ENCODE measurements at places on chromosomes 6 and 20.
A peak's percentile ranks its signal among the peaks of the same experiment; 100 is the strongest.

- no peak for DNase-seq
These were observed 225.5 kb downstream of the EYA4 start for GRCh38 chr6:133466680-133467079.

DNA sequence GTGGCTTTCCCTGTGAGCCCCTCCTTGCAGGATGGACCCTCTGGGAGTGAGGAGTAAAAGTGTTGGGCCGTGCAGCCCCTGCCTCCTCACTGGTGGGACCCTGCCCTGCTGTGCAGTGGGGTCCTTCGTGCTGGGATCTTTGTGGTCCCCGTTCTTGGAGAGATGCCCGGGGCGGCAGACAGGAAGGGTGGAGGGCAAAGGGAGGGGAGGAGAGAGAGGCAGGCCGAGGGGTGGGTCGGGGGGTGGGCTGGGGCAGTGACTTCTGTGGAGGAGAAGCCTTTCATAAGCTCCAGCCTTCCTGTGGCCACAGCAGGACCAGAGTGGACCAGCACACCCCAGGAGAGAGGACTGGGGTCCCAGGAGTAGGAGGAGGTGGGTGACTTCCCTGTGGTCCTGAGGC is at the start of gene COL20A1:
Gene COL20A1 (plus strand): TSS at position 283 of the 400 bp plus-strand sequence. CDS start 1,922 bp downstream, outside the sequence.
- DNase-seq: no peak

GRCh38 chr6:4370066-4370465 is 234.7 kb upstream of the ECI2 start:
- DNase-seq: peak; percentile 28

GRCh38 chr6:14559746-14560536 is 442.4 kb downstream of the CD83 start:
- no peak for DNase-seq

DNA sequence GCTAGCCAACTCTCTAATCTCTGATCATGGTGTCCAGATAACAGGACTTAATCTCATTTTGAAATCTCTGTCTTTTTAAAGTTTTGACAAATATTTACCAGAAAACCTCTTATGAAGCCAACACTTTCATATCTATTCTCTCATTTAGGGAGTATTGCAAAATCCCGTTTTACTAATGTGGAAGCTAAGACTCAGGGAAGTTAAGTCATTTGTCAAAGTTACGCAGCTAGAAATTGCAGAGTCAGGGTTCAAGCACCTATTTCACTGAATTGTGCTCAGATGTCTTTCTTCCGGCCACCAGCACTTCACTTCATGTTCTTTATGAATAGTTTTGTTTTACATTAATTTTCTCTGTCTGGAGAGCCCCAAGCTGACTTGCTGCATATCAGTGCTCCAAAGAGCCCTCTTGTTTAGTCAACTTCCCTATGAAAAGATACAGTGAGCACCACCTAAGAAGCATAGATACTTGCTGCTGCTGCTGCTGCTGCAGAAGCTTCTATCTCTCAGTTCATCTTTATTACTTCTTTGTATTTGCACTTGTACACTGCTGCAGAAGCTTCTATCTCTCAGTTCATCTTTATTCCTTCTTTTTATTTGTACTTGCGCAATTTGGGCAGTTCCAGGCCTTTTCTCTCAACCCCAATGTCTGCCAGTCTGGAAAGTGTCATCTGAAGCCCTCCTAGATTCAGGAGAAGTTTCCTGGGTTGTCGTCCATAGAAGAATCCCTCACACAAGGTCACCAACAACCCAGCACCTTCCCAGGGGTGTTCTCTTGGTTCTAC is 329.7 kb downstream of the MAFB start:
- no peak for DNase-seq

DNA sequence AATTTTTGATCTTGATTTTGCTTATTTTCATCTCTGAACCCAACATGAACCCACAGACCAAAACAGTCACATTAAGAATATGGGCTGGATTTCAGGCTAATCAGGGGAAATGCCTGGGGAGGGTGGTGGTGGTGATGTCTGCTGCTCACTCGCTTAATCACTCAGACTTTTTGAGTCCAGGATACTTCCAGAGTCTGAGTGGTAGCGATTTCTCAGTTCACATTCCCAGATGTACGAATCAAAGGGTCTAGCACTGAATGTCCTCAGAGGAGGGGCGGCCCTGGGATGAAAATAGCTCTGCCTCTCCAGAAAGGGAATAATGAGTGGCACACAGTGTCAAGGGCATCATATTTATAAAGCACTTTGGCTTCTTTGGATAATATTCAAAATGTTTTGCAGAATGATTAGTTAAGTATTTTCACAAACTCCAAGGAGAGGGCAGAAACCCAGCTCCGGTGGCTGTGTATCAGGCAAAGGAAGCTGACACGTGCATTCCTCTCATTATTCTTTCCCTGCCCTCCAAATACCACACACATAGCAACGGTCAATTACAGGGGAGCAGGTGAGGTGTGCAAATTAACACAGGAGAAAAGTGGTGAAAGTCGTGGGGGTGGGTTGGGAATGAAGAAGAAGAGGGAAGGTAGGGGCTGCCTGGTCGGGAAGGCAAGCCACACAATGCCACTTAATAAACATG is 345.2 kb upstream of the RSPO3 start:
- DNase-seq: no peak

DNA sequence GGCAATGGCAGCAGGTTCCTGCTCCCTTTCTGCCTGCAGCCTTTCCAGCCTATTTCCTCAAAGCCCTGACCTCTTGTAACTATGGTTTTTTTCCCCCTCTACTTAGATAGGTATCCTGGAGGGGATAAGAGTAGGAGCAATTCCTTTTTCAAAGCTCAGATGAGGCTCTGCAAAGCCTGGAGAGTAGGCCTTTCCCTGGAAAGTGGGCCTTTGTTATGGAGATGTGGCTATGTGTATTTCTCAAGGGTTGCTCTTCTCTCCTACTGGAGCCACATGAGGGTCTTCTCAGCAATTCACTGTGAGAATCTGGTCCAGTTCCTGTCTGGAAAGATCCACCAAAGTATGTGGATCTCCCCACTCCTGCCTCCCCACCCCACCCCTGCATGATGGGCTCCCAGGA is 96.0 kb downstream of the DTD1 start:
- no peak for DNase-seq

- no peak for DNase-seq
These were observed 85.3 kb upstream of the BHLHE23 start for GRCh38 chr20:63091901-63092659.

DNA sequence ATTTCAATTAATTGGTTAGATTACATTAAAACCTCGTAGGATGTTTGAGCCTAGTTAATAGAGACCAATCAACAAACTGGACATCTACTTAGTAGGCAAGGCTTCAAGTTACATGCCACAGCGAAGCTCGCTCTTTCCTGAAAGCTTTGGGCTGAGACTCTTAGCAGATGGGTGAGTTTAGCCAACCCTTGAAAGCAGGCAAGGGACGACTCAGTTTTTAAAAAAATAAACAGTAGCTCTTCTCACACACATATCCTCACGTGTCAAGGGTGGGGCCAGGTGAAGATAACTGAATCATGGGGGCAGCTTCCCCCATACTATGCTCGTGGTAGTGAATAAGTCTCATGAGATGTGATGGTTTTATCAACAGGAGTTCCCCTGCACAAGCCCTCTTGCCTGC is 775 bp downstream of the MTFR2 start:
- DNase-seq: no peak

DNA sequence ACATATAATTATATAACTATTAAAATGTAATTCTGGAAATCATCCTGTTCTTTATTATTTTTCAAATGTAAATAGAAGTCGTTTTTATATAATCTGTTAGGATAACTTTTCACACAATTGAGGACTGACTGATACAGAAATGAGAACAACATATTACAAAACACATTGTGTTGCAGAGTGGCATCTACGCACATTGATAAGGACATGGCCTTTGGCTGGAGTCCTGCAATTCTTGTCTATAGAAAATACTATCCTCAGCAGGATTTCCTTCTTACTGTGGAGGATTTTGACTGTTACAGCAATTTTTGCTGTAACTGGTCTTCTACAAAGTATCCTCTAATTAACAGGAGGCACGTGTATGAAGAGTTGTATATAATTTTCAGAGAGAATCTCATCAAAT is 19.8 kb downstream of the SH3BGRL2 start:
- DNase-seq: no peak

DNA sequence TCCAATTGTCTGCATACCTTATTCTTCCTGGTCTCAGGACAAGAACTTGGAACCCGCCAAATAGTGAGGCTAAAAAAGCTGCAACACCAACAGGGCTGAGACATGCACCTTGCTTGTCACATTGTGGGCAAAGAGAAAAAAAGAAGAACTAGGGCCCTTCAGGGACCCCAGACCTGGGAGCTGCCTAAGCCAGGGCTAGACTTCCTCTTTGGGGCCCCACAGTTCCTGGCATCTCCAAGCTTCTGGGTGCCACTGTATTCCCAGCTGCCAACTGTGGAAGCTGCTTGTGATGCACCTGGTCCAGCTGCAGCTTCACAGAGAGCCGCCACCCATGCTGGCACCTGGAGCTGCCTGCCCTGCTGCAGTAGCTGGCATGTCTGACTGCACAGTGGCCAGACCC is 370.6 kb downstream of the CD83 start:
- DNase-seq: no peak

DNA sequence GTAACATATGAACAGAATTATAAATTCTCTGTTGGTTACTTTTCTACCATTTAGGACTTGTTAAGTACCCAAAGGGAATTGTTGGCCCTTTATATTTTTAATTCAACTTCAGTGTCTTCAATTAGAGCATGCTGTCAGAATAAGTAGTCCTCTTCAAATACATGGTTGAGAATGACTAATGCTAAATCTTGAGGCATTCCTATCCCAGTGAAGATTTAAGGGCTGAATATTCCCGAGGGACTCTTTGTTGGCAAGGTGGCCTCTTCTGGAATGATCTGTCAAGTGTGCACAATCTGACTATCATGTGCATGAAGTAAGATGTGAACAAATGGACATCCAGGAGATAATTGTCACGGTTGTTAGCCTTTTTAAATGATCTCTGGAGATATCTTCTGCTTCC is 421.7 kb downstream of the BMP2 start:
- DNase-seq: no peak

- DNase-seq: no peak
These were observed 17.8 kb upstream of the TAGAP start for GRCh38 chr6:159062564-159062945.

- peak; percentile 6 for DNase-seq
These were observed 631 bp downstream of the MDGA1 start for GRCh38 chr6:37696841-37697662.

GRCh38 chr20:52143277-52143676 is 48.3 kb downstream of the ZFP64 start:
- no peak for DNase-seq

DNA sequence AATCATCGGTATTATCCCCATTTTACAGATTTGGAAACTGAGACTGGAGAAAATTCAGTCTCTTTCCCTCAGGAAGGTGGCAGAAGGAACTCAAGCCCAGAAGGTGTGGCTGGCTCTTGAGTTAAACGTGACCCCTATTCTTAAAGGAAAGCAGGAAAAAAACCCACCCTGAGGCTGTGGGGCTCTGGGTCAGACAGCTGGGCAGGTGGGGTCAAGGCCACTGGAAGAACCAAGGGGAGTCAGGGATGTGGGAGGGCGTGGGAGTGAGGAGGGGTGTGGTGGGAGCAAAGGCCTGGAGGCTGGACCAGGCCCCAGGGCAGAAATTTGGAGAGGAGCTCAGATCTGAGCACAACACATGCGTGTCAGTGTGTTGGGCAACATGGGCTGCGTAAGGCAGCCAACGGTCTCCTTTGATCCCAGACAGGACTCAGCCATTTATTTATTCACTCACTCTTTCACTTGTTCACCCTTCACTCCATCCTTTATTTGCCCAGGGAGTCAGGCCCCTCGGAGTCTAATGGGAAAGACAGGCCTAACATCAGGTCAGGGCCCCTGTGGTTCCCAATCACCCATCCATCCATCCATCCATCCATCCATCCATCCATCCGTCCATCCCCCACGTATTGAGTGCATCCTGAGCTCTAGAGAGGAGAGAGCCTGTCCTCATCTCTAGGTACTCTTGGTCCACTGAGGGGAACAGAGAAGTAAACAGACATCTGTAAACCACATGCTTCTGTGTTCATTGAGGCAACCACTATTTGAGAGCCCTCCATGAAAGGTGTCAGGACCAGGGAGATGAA is 165.0 kb downstream of the VEGFA start:
- no peak for DNase-seq

DNA sequence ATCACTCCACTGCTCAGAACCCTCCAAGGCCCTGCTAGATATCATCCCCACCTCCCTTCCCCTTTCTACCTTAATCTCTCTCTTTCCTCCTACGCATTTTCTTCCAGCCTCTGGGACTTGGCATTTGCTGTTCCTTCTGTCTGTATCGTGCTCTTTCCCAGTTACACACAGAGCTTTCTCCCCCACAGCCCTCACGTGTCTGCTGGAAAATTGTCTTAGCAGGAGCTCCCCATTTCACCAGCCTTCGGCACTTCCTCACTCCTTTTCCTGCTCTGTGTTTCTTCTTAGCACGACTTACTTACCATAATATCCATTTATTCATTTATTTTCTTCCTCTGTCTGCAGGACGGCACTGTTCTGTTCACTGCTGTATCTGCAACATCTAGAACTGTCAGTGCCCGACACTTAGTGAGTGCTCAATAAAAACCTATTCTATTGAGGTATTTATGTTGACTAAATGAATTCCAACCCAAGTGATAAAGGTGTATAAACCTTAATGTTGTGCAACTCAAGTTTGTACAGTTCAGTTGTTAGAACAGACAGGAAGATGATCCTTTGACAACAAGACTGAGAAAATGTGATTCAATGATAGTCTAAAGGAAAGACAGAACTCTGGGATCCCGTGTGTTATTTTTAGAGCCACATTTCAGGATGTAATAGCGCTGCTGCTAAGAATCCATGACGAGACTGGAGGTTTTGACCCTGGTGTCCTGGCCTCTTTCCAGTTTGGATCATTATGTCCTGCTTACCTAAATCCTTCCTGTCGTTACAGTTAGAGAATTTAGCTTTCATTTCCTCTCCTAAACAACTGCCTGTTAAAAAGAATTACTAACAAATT is 170.1 kb upstream of the LAMP5 start:
- no peak for DNase-seq

GRCh38 chr6:25675167-25675566 is 23.2 kb downstream of the SCGN start:
- no peak for DNase-seq

DNA sequence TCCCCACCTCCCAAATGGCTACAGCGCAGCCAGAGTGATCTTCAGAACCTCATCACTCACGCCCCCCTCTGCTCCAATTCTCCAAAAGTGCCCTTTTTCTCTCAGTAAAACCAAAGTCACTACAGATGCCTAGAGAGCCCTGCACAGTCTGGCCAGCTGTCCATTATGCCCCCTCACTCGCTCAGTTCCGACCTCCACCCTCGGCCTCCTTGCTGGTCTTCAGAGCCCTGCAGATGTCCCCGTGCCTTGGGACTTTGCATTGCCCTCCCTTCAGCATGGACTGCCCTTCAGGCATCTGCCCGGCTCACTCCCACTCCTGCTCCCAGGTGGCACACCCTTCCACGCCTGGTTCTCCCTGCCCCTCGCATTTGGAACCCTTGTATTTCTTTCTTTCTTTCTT is 1.1 kb upstream of the RAET1E start:
- no peak for DNase-seq

DNA sequence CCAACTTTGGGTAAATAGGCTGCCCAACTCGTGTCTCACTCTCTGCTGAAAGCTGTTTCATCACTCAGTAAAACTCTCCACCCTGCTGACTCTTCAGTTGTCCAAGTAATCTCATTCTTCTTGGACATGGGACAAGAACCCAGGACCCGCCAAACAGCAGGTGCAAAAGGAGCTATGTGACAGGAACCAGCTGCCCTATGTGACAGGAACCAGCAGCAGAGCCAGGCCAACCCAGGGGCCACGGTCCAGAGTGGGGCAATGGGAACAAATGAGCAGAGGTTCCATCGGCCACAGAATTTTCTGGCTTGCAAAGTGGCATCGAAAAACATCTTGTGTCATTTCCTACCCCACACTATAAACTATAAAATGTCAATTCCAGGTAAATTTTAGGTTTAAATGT is 56.5 kb downstream of the MOXD1 start:
- DNase-seq: no peak
